Stimulated activated CD4-positive, alpha-beta T cell treated with anti-CD3 and anti-CD28 coated beads, Interleukin-15, amount 100 ng/mL, for 1 hour (primary cell): ENCODE measurements at places on chromosomes 7 and 10.

- DNase-seq: no peak
Observed at GRCh38 chr7:77799078-77799964, 748 bp downstream of the PHTF2 start.

DNA sequence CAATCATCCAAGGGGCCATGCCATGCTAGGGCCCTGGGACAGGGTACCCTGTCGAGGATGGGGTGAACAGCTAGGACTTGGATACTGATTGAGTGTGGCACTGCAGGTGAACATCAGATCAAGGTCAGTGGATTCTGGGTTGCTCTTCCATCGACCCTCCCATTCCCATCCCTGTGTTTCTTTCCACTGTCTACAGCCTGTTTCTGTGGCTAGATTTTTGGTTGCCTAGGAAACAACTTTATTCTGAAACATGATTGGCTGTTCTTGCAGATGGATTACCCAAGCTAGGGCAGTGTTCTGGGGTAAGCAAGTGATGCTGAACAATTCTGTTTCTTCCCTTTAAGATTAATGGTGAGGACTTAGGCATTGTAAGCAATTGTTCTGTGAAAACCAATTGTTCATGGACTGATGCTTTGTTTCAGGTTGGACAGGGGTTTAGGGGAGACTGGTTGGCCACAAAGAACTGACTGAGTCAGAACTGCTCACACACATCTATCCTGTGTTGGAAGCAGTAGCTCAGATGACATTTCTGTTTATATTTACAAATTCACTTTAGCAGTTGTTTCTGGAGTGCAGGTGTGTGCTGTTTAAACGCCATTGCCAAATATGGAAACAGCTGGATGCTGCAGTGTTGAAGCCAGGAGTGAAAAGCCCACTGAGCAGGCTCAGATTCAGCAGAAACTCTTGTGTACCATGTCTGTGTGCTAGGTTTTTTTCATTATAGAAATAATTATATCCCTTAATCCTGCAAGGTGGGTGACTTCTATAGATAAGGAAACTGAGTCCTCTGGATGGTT lies 102.3 kb upstream of the BTBD16 start:
- DNase-seq: no peak

- no peak for DNase-seq
Observed at GRCh38 chr10:75858339-75858738, 426.9 kb downstream of the LRMDA start.

- DNase-seq: no peak
Observed at GRCh38 chr7:8261711-8262695, at the start of gene ICA1. Gene ICA1, minus strand, starts transcription at chr7:8262167. Its CDS starts 26,241 bp downstream, at chr7:8235926.

- no peak for DNase-seq
Observed at GRCh38 chr10:122148876-122149560, 122.1 kb upstream of the BTBD16 start.

- DNase-seq: no peak
Observed at GRCh38 chr10:63323701-63324494, 141.9 kb downstream of the JMJD1C start.

DNA sequence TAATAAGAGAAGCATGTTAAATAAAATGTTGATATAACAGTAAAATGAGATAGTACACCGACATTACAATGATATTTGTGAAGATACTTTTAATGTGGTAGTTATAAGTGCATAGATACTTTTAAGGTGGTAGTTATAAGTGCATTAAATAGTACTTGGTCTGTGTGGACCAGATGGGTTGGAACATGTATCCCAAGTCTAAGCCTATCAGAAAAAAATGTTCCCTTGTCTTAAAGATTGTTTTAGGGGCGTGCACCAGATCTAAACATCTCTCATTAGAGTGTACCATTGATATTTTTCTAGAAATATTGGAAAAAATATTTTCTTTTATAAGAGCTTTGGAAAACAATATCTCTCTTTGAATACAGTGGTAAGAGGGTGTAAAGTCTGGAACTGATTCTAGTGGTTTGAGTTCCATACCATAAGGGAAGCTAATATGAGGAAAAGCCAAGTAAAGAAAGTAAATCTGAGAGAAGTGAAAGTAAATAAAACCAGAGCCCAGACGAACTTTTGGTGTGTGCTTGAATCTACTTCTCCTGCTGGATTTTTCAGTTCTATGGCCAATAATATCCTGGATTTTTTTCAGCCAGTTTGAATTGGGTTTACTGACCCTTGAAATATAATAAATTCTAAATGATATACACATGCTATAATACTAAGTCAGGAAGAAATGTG lies 175.3 kb downstream of the MBL2 start:
- no peak for DNase-seq
